ENCODE measurements at places on chromosomes 12 and 14. TPM values are rescaled to one million over a fixed set of nuclear protein-coding genes. Genes with fewer than 3 reads are reported as not detected.

KCNC2 gene
- not detected for total RNA-seq

CLSTN3 gene
- total RNA-seq = 33.9 TPM

INSM2 gene
- not detected for total RNA-seq

CCDC196 gene
- total RNA-seq = not detected

C3AR1 gene
- 1.4 TPM for total RNA-seq

ARL1 gene
- 23.5 TPM for total RNA-seq

CD4 gene
- 136 TPM for total RNA-seq

HOXC9 gene
- not detected for total RNA-seq

BEGAIN gene
- total RNA-seq = 1.5 TPM

MYBPC1 gene
- not detected for total RNA-seq
